ENCODE measurements at places on chromosomes 16 and 17.

DNA sequence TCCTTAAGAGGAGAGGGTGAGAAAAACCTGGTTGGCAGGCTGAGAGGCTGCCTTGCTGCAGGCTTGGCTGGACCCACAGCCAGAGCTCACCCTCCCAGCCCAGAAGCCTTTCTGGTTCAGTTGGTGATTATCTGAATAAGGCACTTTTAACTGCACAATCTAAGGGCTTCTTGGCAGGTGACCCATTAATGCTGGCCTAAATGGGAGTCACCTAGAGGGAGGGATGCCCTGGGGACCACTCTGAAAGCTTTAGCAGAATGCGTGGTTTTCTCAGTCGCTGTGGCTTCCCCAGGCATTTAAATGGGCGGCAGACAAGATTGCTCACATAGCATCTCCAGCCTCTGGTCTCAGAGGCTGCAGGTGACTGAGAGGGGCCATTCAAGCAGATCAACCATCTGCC, 33.2 kb upstream of the SHISA9 start:
- DNase-seq = no peak

DNA sequence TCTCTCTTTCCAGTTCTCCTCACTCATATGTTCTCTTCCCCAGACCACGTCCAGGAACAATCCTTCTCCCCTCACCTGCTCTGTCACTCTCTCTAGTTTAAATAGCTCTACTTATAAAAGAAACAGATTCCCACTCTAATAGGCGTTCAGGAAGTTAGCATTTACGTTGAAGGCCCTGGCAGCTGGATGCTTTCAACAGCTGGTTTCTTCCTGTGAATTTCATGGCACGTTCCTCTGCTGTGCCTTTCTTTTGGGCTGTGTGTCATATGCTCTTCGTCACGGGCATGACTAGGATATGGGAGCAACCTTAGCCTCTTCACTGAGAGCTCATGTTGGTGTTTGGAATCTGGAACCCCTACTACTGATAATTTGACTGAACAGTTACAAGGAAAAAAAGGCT, 73.2 kb downstream of the ZNF18 start:
- no peak for DNase-seq

GRCh38 chr17:63540590-63540989, 9.7 kb upstream of the DCAF7 start:
- no peak for DNase-seq

- DNase-seq = no peak
Observed at GRCh38 chr16:2787961-2788360, 601 bp upstream of the PRSS33 start.

- DNase-seq = no peak
Observed at GRCh38 chr16:68408428-68408827, 39.9 kb downstream of the SMPD3 start.

- peak; percentile 29 for DNase-seq
Observed at GRCh38 chr17:68498479-68499326, 13.5 kb upstream of the PRKAR1A start.

All from RPMI7951 (cell line).